ENCODE measurements at places on chromosomes 16 and 17. TPM values are rescaled to one million over a fixed set of nuclear protein-coding genes. Genes with fewer than 3 reads are reported as not detected.

DNA sequence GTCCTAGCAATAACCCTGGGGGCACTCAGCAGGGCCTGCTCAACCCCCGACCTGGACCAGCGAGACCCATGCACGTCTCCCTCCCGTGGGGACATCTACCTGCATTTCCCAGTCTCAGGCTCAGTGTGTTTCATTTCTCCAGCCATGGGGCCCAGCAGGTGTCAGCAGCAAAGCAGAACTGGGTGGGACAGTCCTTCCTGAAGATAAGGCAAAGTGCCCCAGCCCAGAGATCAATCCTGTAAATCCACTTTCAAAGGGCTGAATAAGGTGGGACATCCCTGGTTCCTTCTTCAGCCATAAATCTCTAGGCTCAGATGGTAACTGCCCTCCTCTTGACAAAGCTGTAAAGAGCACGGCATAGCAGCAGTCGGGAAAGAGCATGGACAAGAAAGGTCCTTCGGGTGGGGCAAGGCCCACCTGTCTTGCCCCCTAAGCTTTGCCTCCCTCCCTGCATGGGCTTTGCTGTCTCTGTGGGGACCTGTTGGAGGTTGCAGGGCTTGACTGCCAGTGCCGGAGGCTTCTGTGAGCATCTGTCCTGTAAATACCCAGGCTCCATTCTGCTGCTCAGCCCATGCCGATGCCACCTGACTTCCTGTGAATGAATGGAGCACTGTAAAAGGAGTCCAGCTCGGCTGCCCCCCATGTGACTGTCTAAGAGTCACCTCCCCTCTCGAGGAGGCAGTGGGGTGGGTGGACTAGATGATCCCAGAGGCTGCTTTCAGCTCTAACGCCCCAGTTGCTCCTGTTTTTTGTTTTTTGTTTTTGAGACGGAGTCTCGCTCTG lies 84.8 kb upstream of the TBC1D3K start:
- no peaks in the 10 kb centered on the region for H3K36me3 ChIP-seq
- H3K27ac ChIP-seq = no peak overlapping the region
- H3K27me3 ChIP-seq = peaks cover 29% of the 10 kb centered on the region
- H3K4me1 ChIP-seq = no peaks in the 10 kb centered on the region

- no peak overlapping the region for H3K4me3 ChIP-seq
- H3K36me3 ChIP-seq = peaks cover 2% of the 10 kb centered on the region
- H3K4me1 ChIP-seq = peaks cover 23% of the 10 kb centered on the region
Measured at GRCh38 chr17:876272-876671, 94.1 kb downstream of the MRM3 start.

GRCh38 chr16:53870831-53871230 lies 166.9 kb downstream of the FTO start:
- H3K36me3 ChIP-seq = no peaks in the 10 kb centered on the region
- no peaks in the 10 kb centered on the region for H3K27me3 ChIP-seq
- H3K4me1 ChIP-seq = peaks cover 13% of the 10 kb centered on the region
- H3K27ac ChIP-seq = no peak overlapping the region
- DNase-seq = no peak

- no peaks in the 10 kb centered on the region for H3K27me3 ChIP-seq
- no peaks in the 10 kb centered on the region for H3K4me1 ChIP-seq
- DNase-seq = no peak
- no peaks in the 10 kb centered on the region for H3K36me3 ChIP-seq
- no peak overlapping the region for H3K27ac ChIP-seq
- no peak overlapping the region for H3K4me3 ChIP-seq
Measured at GRCh38 chr16:13013043-13013442, 111.6 kb downstream of the SHISA9 start.

DNA sequence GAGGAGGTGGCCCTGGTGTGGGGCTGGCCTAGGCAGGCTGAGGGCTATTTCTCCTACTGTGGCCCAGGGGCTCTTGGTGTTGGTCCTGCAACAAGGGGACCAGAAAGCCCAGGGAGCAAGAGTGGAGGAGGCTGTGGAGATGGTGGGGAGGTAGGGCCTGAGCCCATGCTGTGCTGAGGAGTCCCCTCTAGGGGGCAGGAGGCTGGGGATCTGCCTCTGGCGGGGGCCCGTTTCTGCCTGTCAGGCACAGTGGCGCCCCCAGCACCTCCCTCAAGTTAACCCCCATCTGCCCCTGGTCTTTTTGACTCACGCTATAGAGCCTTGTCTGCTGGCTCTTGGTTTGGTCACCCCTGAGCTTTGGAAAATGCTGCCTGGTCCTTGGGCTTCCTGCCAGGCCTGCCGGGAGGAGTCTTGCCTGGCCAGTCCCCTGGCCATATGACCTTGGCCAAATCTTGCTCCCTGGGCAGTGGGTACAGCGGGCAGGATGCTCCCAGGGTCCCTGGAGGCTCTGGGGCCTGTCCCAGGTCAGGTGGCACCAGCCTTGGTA lies 5.9 kb downstream of the BAIAP2 start:
- H3K36me3 ChIP-seq = peaks cover 16% of the 10 kb centered on the region
- H3K27ac ChIP-seq = peak overlapping the region; percentile 72
- H3K4me1 ChIP-seq = peaks cover 92% of the 10 kb centered on the region
- H3K27me3 ChIP-seq = no peaks in the 10 kb centered on the region

- H3K36me3 ChIP-seq = no peaks in the 10 kb centered on the region
- no peak overlapping the region for H3K27ac ChIP-seq
- no peak for DNase-seq
- no peak overlapping the region for H3K4me3 ChIP-seq
Measured at GRCh38 chr16:70808371-70808770, 7.4 kb upstream of the VAC14 start.

Gene CHTF18
- polyA plus RNA-seq = 5.7 TPM

Gene NME2
- polyA plus RNA-seq = 902 TPM

Gene ADORA2B
- polyA plus RNA-seq = 50.0 TPM

Gene FLCN
- 12.5 TPM for polyA plus RNA-seq

Gene PRR35
- not detected for polyA plus RNA-seq
